ENCODE measurements at places on chromosomes 7 and 10. TPM values are rescaled to one million over a fixed set of nuclear protein-coding genes. Genes with fewer than 3 reads are reported as not detected.

The SPDYE5 gene
- not detected for total RNA-seq

The ANKRD30A gene
- not detected for total RNA-seq

The VSTM4 gene
- under 0.01 TPM for total RNA-seq

The EIF3B gene
- total RNA-seq: 272 TPM

The NACAD gene
- 0.32 TPM for total RNA-seq

The ECHDC3 gene
- 2.6 TPM for total RNA-seq

The SFMBT2 gene
- 0.65 TPM for total RNA-seq

The SYCE1 gene
- not detected for total RNA-seq

The MUC12 gene
- total RNA-seq: not detected

The SPDYE11 gene
- not detected for total RNA-seq

The AKR1C8 gene
- not detected for total RNA-seq
